ENCODE measurements at places on chromosomes 1 and 21.

DNA sequence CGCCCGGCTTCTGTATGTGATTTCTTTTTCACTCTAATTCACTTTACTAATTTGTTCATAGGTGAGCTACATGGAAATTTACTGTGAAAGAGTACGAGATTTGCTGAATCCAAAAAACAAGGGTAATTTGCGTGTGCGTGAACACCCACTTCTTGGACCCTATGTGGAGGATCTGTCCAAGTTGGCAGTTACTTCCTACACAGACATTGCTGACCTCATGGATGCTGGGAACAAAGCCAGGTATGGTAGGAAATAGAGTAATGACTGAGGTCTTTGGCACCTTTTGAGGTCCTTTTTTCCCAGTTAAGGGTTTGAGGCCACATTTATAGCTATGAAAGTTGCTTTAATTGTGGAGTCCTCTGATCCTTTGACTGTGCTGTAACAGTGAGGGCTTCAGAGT, 56.9 kb downstream of the KIF1B start:
- no peak overlapping the region for H3K27ac ChIP-seq
- DNase-seq = no peak
- H3K36me3 ChIP-seq = no peaks in the 10 kb centered on the region

GRCh38 chr1:13492711-13493110, 21.1 kb downstream of the LRRC38 start:
- H3K4me1 ChIP-seq = peaks cover 4% of the 10 kb centered on the region
- H3K27ac ChIP-seq = no peak overlapping the region
- no peaks in the 10 kb centered on the region for H3K36me3 ChIP-seq
- H3K4me3 ChIP-seq = no peak overlapping the region
- no peaks in the 10 kb centered on the region for H3K27me3 ChIP-seq
- no peak for DNase-seq

GRCh38 chr1:54813485-54814125, 12.5 kb upstream of the TTC22 start:
- no peak overlapping the region for H3K4me3 ChIP-seq
- H3K36me3 ChIP-seq = no peaks in the 10 kb centered on the region
- no peaks in the 10 kb centered on the region for H3K4me1 ChIP-seq
- no peaks in the 10 kb centered on the region for H3K27me3 ChIP-seq

GRCh38 chr1:208939537-208940085, 643.9 kb upstream of the CAMK1G start:
- no peak overlapping the region for H3K4me3 ChIP-seq
- no peaks in the 10 kb centered on the region for H3K36me3 ChIP-seq
- H3K27ac ChIP-seq = no peak overlapping the region
- DNase-seq = no peak

- no peak for DNase-seq
- H3K27me3 ChIP-seq = no peaks in the 10 kb centered on the region
- no peak overlapping the region for H3K4me3 ChIP-seq
- H3K27ac ChIP-seq = no peak overlapping the region
Measured at GRCh38 chr21:43315244-43316137, 111.4 kb downstream of the SIK1 start.

GRCh38 chr1:232355162-232356006, 274.5 kb downstream of the SIPA1L2 start:
- DNase-seq = no peak
- H3K36me3 ChIP-seq = no peaks in the 10 kb centered on the region
- H3K4me1 ChIP-seq = 0 out of 2 replicates have a peak, but pooled peaks cover 5% of the 10 kb centered on the region
- no peak overlapping the region for H3K27ac ChIP-seq
- H3K27me3 ChIP-seq = no peaks in the 10 kb centered on the region
- H3K4me3 ChIP-seq = no peak overlapping the region

- H3K36me3 ChIP-seq = no peaks in the 10 kb centered on the region
- DNase-seq = no peak
- H3K27ac ChIP-seq = no peak overlapping the region
- no peaks in the 10 kb centered on the region for H3K27me3 ChIP-seq
Measured at GRCh38 chr1:202836623-202837403, 26.1 kb downstream of the PCAT6 start.

DNA sequence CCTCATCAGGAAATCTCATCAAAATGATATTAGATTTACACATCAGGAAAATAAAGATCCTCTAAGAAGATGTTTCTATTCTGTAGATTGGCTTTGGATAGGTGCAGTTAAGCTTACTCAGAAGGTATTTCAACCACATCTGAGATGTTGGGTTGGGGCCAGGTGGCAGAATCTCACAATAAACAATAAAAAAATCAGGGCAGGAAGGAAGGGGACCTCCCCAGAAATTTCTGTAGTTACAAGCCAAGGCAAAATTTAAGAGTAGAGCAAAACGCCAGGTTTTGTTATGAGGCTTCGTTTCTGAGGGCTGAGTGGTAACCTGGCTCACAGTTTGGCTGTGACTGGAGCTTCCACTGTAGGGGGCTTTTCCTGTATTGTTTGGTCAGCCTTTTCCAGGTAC, 84.8 kb downstream of the HUNK start:
- H3K36me3 ChIP-seq = no peaks in the 10 kb centered on the region
- H3K4me3 ChIP-seq = no peak overlapping the region
- no peaks in the 10 kb centered on the region for H3K4me1 ChIP-seq
- no peak overlapping the region for H3K27ac ChIP-seq
- no peak for DNase-seq

- H3K4me1 ChIP-seq = peaks cover 12% of the 10 kb centered on the region
- peaks cover 24% of the 10 kb centered on the region for H3K36me3 ChIP-seq
- H3K27me3 ChIP-seq = no peaks in the 10 kb centered on the region
Measured at GRCh38 chr1:30968220-30968971, 59.8 kb upstream of the SDC3 start.

- no peak overlapping the region for H3K4me3 ChIP-seq
- H3K4me1 ChIP-seq = no peaks in the 10 kb centered on the region
- H3K27me3 ChIP-seq = no peaks in the 10 kb centered on the region
Measured at GRCh38 chr1:77333501-77333900, 51.7 kb downstream of the AK5 start.

DNA sequence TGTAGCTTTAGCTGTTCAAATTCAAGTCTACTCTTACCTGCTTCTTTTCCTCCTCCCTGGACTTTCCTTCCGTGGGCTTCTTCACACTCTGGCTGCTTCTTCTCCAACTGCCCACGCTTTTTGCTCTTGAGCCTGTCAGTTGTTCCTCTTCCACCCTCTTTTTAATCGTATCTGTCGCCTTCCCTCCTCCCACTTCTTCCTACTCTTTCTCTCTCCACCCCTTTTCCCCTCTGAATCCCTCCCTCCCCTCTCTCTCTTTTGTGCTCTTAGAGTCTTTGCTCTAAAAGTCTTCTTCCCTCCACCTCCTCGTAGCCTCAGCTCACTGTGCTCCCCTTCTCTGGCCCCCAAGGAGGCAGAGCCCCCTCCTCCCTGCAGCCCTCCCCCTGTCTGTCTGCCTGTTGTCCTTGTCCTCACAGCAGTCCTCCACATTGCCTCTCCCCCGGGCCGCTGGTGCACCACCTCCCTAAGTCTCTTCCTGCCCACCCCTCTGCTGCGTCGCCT, 12.9 kb upstream of the GJA5 start:
- no peak overlapping the region for H3K4me3 ChIP-seq
- DNase-seq = no peak
- H3K36me3 ChIP-seq = no peaks in the 10 kb centered on the region
- no peak overlapping the region for H3K27ac ChIP-seq
- no peaks in the 10 kb centered on the region for H3K27me3 ChIP-seq
- no peaks in the 10 kb centered on the region for H3K4me1 ChIP-seq

- no peaks in the 10 kb centered on the region for H3K4me1 ChIP-seq
- no peak overlapping the region for H3K4me3 ChIP-seq
- H3K27ac ChIP-seq = no peak overlapping the region
- H3K36me3 ChIP-seq = no peaks in the 10 kb centered on the region
- peaks cover 92% of the 10 kb centered on the region for H3K27me3 ChIP-seq
Measured at GRCh38 chr1:20359451-20360330, 69.0 kb downstream of the VWA5B1 start.

GRCh38 chr21:38619992-38620479, 121.8 kb upstream of the ERG start:
- DNase-seq = no peak
- H3K36me3 ChIP-seq = no peaks in the 10 kb centered on the region
- no peak overlapping the region for H3K27ac ChIP-seq
- H3K4me3 ChIP-seq = no peak overlapping the region
- H3K27me3 ChIP-seq = no peaks in the 10 kb centered on the region

DNA sequence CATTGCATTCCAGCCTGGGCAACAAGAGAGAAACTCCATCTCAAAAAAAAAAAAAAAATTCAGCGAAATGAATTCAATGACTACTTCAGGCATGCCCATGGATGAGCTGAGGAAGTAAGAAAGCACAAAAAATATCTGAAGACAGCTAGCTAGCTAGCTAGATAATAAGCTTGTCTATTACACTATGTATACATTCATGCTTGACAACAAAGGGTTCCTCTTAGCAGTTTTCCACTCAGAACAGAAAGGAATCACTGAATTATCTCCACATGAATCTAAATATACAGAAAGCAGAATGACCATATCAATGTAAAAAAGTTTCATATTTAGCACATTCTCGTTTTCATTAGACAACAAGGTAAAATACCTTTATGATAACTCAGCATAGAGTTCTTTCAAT, 32.1 kb downstream of the USP48 start:
- no peaks in the 10 kb centered on the region for H3K27me3 ChIP-seq
- peaks cover 8% of the 10 kb centered on the region for H3K36me3 ChIP-seq
- DNase-seq = no peak
- no peak overlapping the region for H3K4me3 ChIP-seq
- H3K4me1 ChIP-seq = no peaks in the 10 kb centered on the region
- H3K27ac ChIP-seq = no peak overlapping the region
